ENCODE measurements at places on chromosomes 4 and X.
A peak's percentile ranks its signal among the peaks of the same experiment; 100 is the strongest.

- no peak for DNase-seq
Observed at GRCh38 chrX:77118686-77119085, 328.5 kb upstream of the FGF16 start.

DNA sequence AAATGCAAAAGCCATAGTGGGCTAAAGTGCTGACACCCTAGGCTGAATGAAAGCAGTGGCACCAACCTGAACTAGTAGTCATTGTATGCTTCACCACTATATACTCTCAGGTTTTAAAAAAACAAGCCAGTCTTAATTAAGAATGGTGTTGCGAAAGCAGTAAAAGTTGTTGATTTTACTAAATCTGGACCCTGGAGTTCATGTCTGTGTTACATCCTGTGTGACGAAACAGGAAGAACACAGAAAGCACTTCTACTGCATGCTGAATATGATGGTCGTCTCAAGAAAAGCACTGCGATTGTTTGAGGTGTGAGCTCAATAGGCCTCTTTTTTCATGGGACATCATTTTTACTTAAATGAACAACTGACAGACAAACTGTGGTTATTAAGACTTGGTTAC, 24.2 kb upstream of the GDPD2 start:
- DNase-seq = no peak

GRCh38 chr4:41327770-41328169, 71.0 kb downstream of the UCHL1 start:
- DNase-seq = no peak

GRCh38 chrX:154369449-154370299, 4.8 kb downstream of the FLNA start:
- DNase-seq = peak; percentile 65

- no peak for DNase-seq
Observed at GRCh38 chr4:167826281-167826680, 266.1 kb upstream of the ANXA10 start.

DNA sequence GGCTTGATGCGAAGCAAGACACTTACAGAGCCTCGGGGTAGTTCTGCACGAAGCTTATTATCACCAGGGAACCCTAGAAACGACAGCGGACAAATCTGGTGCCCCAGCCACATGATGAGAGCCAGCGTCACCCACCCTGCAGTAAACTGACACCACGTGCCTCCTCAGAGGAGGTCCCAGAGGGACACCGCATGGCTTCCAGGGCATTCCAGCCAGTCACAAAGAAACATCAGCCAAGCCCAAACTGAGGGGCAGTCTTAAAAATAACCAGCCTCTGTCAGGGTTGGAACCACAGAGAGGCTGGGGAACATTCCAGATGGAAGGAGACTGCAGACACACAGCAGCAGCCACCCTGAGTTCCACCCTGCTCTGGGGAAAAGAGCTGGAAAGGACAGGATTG, 36.6 kb upstream of the HGFAC start:
- no peak for DNase-seq

- DNase-seq = no peak
Observed at GRCh38 chr4:4659871-4660651, 118.2 kb upstream of the STX18 start.

DNA sequence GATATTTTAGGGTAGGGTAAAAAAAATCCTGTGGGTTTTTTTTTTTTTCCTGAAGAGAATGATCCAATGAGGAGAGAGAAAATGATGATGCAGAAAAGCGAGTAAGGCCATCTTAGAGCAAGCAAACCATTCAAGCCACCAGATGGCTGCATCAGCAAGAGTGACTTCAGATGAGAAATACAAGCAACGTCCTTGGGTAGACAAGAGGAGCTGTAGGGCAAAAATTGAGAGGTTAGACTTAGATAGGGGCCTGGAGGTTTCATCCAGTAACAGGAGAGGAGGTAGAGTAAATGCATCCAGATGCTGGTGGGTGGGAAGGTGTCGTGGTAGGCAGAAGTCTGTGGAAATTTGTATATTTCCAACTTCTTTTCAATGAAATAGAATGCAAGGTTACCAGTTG, 14.6 kb downstream of the FTHL17 start:
- no peak for DNase-seq

DNA sequence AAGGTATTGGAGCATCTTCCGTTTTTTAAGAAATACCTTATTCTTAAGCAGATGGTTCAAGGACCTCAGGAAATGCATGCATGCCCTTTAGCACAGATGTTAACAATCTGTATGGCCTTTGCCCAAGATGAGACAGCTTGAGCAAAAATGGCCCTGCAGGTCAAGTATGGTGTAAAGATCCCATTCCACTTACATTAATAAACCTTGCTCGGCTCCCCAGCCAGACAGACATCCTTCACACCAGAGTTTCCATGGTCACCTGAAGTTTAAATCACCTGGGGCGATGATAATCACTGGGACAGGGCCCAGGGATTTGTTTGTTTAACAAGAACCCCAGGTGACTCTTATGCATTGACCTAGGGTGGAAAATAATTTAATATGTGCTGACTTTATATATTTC, 287.0 kb upstream of the NOCT start:
- DNase-seq = peak; percentile 35

GRCh38 chrX:136710325-136710951, 62.5 kb downstream of the CD40LG start:
- no peak for DNase-seq

GRCh38 chrX:1587161-1587560, 4.2 kb upstream of the AKAP17A start:
- DNase-seq = no peak

DNA sequence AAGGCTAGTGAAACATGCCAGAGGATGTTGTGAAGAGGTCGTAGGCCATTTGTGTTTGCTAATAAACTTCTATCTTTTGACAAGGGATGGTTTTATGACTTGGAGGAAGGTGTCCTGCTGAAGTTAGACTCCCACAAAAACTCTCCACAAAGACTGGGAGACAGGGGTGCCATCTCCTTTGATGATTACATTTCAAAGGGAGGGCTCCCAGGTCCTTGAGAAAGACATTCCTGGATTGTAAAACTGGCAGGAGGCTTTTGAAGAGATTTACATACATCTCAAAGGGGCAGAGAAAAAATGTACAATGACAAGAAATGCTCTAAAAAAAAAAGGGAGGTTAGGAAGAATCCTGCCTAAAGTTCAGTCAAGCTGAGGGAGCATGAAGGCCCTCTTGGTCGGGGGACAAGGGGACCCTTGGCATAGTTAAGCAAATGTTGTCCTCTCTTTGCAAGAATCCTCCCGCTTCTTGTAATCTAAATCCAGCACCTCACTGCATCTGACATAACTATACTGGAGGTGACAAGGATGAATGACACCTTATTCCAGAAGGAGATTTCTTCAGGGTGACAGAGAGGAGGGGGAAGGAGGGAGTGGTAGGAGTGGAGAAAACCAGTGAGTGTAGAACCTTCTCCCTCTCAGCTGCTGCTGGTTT, 41.1 kb upstream of the MGST2 start:
- no peak for DNase-seq

GRCh38 chr4:68655764-68656444, 14.5 kb downstream of the UGT2B15 start:
- DNase-seq = no peak

DNA sequence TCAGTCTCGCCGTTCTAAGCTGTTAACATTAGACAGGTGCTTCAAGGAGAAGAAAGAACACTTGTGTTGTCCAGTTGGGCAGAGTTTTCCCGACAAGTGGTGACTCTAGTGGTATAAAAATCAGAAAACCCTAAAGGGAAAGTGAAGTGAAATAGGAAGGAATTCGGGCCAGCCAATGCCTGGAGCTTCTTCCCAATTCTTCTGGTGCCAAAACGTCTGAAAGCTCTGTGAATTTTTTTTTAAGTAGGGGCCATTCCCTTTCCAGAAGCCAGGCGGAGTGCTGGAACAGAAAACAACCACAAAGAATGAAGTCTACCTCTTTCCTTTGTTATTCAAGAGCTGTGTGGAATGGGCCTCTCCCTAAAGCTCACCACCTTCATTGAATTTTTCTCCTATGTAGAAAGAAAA, 43.1 kb upstream of the PPARGC1A start:
- DNase-seq = no peak

DNA sequence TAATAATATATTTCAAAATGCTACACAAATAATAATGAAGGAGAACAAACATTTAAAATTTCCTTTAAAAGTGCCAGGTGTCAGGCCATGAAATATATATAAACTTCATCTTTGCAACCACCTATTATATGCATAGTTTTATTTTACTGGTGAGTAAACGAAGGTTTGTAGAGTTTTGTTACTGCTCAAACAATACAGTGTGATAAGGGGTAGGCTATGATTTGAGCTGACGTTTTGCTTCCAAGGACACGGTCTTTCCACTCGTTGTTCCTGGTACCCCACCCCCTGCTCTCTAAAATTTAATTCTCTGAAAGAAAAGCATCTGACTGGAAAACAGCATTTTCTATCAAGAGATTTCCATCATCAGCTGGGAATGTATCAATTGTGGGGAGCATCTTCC, 27.2 kb upstream of the GPRIN3 start:
- no peak for DNase-seq

DNA sequence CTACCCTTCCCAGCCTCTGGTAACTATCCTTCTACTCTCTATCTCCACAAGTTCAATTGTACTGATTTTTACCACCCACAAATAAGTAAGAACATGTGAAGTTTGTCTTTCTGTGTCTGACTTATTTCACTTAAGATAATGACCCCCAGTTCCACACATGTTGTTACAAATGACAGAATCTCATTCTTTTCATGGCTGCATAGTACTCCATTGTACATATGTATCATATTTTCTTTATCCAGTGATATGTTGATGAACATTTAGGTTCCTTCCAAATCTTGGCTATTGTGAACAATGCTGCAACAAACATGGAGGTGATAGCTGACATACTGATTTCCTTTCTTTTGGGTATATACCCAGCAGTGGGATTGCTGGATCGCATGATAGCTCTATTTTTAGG, 27.7 kb downstream of the GSX2 start:
- no peak for DNase-seq

GRCh38 chr4:54909961-54910360, 215.4 kb downstream of the KDR start:
- no peak for DNase-seq

DNA sequence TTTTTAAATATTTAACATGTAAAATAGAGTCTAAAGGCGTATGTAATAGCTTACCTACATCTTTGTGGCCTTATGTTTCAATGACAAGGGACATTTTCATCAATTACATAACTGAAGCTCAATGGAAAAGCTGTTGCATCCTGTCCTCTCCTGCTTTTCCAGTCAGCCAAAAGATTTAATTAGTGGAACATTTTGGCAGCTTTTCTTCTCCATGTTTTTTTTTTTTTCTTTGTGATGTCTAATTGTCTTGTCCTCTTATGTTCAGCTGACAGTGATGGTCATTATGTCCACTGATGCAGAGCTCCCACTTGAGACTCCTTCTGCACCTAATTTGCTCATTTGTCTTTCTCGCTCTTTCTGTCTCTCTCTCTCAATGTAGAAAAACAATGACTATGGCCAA, 422.2 kb downstream of the GABRG1 start:
- DNase-seq = no peak

- DNase-seq = peak; percentile 26
Observed at GRCh38 chr4:87853108-87853507, 20.3 kb downstream of the MEPE start.

GRCh38 chrX:119541188-119541587, 24.0 kb downstream of the STEEP1 start:
- no peak for DNase-seq

GRCh38 chrX:31670245-31670644, 598.4 kb upstream of the FTHL17 start:
- DNase-seq = no peak

- DNase-seq = peak; percentile 32
Observed at GRCh38 chr4:74675673-74676279, 118.5 kb downstream of the BTC start.

- DNase-seq = no peak
Observed at GRCh38 chr4:17336524-17336961, 175.3 kb downstream of the QDPR start.

- no peak for DNase-seq
Observed at GRCh38 chrX:39205467-39205866, 404.2 kb downstream of the MID1IP1 start.

GRCh38 chr4:26459054-26459755, 31.1 kb downstream of the CCKAR start:
- DNase-seq = peak; percentile 0

GRCh38 chr4:14221176-14221575, 593.7 kb upstream of the BOD1L1 start:
- no peak for DNase-seq

DNA sequence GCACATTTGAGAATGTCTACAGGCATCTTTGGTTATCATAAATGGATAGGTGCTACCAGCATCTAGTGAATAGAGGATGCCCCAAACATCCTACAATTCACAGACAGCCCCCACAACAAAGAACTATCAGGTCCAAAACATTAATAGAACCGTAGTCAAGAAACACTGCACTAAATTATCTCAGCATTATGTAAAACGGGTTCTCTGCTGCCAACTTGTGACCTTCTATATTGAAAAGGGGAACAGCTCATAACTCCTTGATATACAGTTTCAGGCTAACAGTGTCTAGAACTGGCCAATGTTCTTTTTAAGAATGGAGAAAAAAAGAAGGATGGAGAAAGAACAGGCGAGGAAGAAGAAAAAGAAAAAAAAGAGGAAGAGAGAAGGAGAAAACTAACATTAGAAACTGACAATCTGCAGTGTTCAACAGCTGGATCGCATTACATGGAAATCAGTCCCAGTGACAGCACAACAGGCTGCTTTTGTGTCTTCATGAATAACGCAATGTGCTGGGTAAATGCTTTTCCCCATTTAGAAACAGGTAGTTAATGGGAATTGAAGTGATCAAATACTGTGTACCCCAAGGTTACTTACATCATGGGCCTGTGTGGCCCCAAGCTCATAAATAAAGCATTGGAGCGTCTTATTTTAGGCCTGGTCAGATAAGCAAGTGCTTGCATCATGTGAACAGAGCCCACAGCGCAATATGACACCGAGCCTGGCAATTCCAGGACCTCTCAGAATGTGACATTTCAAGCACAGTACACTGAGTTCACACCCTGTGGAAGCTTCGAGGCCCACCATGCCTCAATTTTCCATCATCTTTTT, 339.5 kb downstream of the DHX15 start:
- DNase-seq = no peak

Data from DMS153 (cell line).